Stimulated activated CD8-positive, alpha-beta memory T cell treated with anti-CD3 and anti-CD28 coated beads, Interleukin-4, amount 100 ng/mL, for 1 hour (primary cell): ENCODE measurements at places on chromosomes 3 and 15.

DNA sequence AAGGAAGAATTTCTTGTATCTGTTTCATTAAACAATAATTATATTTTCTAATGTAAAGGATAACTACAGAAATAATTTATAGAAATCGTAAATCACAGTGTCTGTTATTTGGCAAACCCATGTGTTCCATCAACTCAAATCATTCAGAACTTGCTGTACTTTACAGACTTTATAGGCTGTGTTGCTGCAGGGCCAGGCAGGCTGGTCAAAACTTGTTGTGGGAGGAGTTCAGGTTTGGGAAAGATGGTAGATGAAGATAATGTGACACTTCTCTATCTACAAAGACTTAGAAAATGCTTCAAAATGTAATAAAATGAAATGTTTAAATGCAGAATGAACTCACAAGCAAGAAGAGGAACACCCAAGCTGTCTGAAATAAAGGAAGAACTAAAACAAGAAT, 183.4 kb downstream of the SEMA6D start:
- DNase-seq = no peak

- no peak for DNase-seq
These were observed 283.8 kb upstream of the ROBO1 start for GRCh38 chr3:80051602-80051962.

GRCh38 chr3:45212095-45212468, 14.0 kb downstream of the TMEM158 start:
- DNase-seq = no peak

DNA sequence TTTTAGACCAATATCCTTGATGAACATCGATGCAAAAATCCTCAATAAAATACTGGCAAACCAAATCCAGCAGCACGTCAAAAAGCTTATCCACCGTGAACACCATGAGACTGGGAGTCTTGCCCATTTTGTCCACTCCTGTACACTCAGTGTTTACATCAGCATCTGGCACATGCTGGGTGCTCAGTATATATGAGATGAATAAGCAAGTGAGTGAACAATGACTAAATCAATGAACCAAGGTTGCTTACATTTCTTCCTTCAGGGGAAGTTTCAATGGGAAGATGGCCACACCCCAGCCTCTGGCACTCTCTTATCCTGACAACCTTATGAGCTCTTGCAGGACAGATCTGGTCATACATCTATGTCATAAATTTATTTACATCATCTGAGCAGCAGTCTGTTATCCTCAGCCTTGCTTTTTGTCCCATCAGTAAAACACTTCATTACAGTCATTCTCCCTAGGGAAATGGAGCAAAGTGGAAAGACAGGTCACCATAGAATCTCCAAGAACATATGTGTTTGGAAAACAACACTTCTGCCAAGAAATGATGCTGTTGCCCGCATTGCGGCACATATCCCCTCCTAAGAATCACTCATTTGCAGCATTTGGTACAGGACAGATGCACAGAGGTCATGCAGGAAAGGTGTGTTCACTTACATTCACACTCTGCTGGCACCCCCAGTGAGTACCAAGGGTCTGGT, 171.8 kb upstream of the EIF1B start:
- no peak for DNase-seq

- DNase-seq = no peak
These were observed 43.8 kb downstream of the SPSB4 start for GRCh38 chr3:141094790-141095545.

DNA sequence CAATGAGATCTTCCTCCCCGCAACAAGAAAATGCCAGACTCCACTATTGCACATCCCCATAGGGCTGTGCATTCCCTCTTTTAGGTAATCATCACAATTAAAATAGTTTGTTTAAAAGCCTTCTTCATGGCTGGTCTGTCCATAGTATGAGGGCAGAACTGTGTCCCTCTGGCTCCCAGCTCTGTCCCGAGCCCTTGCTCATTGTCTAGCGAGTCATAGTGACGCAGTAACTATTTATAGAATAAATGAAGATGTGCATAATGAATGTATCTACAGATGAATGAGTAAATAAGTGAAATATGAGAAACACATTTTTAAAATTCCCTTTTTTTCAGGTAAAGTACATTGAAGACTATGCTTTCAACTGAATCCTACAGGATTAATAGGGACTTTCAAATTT, 128.4 kb upstream of the TMC3 start:
- DNase-seq = no peak

GRCh38 chr15:38670128-38671005, 105.8 kb upstream of the RASGRP1 start:
- no peak for DNase-seq

- no peak for DNase-seq
These were observed 112.5 kb downstream of the ZNF385D start for GRCh38 chr3:21638488-21638887.

GRCh38 chr3:35674451-35675109, 35.3 kb downstream of the ARPP21 start:
- DNase-seq = no peak

DNA sequence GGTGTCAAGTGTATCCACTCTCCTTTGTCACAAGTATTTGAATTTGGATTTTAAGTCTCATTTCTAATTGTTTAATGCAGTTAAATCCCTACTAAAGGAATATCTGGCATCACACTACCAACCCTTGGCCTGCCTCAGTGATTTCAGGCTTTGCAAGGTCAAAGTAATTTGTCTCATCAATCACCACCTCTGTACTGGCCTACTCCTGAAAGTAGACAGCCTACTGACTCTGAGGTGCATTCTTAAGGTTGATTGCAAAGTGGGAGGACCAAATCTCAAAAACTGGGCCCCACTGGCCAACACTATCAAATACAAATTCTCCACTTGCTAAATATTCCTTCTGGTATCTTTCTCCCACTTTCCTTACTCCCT, 851 bp upstream of the TEX55 start:
- no peak for DNase-seq

DNA sequence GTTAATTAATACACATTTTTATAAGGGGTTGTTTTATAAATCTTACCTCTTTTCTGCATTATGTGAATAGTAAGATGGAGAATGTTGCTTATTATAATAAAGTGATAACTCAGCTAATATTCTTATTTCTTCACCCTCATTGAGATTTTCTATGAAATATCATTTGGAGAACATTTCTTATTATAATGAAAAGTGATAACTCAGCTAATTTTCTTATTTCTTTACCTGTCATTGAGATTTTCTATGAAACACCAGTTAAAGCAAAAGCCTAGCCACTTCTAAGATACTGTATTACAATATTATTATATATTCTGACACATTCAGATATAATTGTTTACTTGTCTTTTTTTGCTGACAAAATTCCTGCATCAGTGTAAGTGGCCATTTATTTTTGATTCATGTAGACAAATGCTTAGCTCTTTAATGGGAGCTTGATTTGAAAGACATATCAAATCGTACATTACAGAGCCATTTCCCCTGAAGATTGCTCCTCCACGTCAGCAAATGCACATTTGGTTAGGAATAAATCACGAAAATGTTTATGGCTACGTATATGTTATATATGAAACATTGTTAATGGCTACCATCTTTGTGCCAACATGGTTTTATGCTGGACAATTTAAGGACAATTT, 427.5 kb downstream of the CHL1 start:
- DNase-seq = no peak

- no peak for DNase-seq
These were observed 5.8 kb upstream of the SLC6A20 start for GRCh38 chr3:45802146-45802545.

GRCh38 chr3:32457971-32458471, 44.6 kb downstream of the CMTM6 start:
- DNase-seq = peak; percentile 42

- no peak for DNase-seq
These were observed 2.0 kb upstream of the BAHD1 start for GRCh38 chr15:40438712-40439111.

- peak; percentile 79 for DNase-seq
These were observed 55.6 kb downstream of the SMAD3 start for GRCh38 chr15:67120839-67121643.

DNA sequence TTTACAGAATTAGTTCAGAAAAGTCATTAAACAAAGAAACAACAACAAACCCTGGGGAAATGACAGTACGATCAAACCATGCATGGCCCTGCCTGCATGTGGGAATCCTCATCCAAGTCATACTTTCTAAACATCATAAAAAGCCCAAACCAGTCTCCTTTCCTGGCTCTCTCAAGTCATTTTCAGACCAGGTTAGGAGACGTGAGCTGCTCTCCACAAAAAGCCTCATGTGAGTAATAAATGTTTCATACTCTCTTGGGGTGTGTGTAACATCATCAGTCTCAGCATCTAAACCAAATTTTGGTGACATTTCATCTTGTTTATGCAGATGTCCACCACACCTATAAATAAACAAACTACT, 18.9 kb downstream of the GREM1 start:
- DNase-seq = no peak

DNA sequence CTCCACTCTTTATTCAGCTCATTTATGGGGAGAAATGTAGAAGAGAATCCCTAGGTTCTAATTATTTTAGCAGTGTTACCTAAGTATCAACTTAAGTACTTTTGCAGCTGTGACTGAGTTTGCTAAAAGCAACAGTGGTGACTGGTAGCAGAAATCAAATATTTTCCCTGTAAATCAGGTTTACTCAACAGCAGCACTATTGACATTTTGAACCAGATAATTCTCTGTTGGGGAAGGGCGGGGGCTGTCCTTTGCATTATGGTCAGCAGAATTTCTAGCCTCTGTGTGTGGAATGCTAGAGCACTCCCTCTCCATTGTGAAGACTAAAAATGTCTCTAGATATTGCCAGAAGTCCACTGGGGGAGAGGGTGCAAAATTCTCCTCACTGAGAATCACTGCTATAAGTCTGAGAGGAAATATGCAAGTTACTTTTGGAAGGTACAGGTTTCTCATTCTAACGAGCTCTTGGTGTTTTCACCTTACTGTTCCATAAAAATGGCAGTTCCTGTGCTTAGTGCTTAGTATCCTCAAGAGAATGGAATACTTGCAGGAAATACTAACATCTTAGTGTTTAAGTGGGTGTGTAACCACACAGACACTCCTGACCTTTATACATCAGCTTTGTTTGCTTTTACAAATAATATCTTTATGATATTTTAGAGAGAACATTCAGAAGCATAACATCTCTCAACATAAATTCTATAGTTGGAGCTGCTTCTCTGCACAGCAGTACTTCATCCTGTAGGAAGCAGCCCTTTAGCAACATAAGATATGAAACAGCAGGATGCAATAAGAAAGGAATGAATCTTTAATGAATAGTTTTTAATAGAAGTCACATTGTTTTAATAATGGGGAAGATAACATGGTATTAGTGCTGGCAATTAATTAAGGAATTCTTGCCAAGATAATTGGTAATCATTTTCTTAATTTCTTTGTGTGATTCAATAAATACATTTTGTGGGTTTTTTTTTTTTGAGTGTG, 246.5 kb upstream of the GOLIM4 start:
- no peak for DNase-seq

GRCh38 chr3:148815316-148816110, 12.1 kb upstream of the CPB1 start:
- no peak for DNase-seq

DNA sequence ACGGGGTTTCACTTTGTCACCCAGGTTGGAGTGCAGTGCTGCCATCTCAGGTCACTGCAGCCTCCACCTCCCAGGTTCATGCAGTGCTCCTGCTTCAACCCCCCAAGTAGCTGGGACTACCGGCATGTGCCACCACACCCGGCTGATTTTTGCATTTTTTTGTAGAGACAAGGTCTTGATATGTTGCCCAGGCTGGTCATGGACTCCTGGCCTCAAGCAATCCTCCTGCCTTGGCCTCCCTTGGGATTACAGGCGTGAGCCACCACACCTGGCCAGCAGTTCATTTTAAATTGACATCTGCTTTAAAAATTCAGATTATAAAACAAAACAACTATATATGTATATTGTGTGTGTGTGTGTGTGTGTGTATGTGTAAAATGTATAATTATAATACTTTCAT, 38.3 kb downstream of the CALML4 start:
- no peak for DNase-seq

DNA sequence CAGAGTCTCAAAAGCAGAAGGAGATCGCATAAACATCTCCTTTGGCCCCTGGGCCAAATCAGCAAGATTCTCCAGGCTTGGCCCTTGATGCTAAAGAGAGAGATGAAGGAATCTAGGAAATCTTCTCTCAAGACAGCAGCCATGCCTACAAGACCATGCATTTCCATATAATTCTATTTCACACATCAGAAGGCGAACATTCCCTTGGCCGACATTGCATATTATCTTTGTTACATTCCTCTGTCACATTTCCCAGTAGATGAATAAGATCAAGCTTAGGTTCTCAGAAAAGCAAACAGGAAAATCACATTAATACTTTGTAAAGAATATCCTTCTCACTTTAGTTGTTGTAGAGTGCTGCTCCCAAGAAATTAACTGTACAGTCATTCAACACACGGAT, 21.3 kb downstream of the GASK1A start:
- no peak for DNase-seq

- DNase-seq = no peak
These were observed 26.8 kb upstream of the SEMA4B start for GRCh38 chr15:90174140-90174875.

DNA sequence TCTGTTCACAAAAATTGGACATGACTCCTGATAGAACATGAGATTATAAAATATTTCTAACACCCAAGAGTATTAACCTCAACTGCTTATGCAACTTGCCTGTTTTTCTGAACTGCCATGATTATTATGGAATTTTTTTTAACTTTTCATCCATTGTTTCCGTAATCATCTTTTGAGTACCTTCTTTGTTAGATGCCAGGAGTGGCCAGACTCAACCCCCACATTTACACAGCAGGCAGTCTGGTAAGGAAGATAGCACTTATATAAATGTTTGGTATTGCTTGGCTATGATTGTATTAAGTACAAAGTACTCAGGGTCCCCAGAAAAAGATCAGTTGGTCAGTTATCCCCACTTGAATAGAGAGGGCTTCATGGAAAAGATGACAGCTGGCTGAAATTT, 74.3 kb downstream of the CRYBG3 start:
- no peak for DNase-seq

- no peak for DNase-seq
These were observed 749.8 kb upstream of the SGO1 start for GRCh38 chr3:20935791-20936190.

- DNase-seq = no peak
These were observed 520 bp downstream of the ZNF654 start for GRCh38 chr3:88059380-88060170.

DNA sequence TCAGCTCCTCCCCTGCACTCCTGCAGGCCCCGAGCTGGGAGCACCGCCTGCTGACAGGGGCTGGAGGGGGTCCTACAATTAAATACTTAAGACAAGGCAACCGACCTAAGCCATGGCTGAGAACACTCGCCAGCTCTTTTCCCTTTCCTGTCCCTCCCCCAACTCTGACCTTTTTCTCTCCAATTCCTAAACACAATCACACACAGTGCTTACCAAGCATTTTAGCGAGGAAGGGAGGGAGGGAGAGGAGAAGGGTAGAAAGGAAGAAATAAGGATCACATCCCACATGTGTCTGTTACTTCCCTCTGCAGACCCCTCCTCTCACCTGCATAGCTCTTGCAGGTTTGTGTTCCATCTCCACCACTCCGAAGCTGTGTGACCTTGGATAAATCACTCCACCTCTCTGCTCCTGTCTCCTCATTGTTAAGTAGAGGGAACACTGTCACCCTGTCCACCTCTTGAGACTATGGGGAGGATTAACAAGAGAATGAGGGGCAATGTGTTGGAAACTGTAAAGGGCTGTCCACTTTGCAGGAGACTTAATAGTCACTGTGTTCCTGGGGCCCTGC, 63.6 kb downstream of the CYP11A1 start:
- no peak for DNase-seq

- no peak for DNase-seq
These were observed 300.2 kb upstream of the TRIM42 start for GRCh38 chr3:140377644-140378043.
